ENCODE measurements at places on chromosomes 5 and 9.

- no peak for DNase-seq
Observed at GRCh38 chr9:76419782-76420380, 25.7 kb upstream of the RFK start.

DNA sequence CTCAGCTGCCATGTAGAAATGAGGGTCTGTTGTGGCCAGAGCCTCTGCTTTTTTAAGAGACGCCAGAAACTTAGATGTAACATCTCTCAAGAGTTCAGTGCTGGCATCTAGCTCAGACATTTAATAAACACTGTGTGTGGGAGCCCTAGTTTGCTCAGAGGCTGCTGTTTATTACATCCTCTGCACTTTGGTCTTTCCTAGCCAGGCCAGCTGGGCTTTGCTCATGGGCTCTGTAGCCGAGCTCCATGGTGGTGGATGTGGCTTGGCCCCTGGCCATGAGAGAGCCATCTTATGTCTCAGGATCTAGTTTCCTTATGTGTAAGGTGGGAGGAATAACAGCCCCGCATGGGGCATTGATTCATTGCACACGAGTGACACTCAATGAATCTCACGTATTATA lies 30.0 kb downstream of the ARHGEF37 start:
- no peak for DNase-seq

GRCh38 chr9:20788526-20789451 lies 104.7 kb downstream of the FOCAD start:
- no peak for DNase-seq

GRCh38 chr9:35834260-35835215 lies 5.5 kb downstream of the TMEM8B start:
- no peak for DNase-seq

GRCh38 chr5:76590027-76590426 lies 33.2 kb downstream of the F2RL2 start:
- DNase-seq: no peak

DNA sequence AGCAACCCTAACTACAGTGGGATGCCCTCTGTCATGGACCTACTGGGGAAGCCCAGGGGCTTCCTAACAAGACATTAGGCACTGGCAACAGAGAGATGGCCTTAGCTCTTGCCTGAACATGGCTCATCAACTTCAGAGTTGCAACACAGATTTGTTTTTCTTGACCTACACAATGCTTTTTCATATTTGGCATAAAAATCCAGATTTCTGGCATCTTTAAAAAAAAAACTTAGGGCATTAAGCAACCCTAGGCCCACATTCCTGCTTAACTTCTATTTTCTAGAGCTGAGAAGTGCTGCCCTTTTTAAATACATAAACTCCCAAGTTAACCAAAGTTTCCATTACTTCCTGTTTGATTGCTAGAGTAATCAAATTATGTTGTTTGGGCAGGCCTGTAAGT lies 8.0 kb downstream of the GRIA1 start:
- no peak for DNase-seq

DNA sequence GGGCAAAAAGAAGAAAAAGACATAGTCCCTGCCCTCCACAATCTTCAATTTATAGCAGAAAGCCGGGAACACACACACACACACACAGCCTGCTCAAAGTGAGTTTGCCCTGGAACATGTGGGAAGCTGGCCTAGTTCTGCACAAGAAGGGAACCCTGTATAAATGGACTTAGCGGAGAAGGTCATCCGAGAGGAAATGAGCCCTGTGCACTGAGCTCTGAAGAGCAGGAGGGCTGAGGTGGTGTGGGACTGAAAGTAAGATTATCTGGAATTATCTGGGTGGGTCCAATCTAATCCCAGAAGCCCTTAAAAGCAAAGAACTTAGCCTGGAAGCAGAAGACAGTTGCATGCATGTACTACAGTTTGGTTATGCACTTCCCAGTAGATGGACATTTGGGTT lies 90.0 kb upstream of the CTSV start:
- DNase-seq: no peak

GRCh38 chr9:113986931-113987330 lies 91.2 kb downstream of the AMBP start:
- DNase-seq: no peak

GRCh38 chr5:100646691-100647090 lies 111.5 kb downstream of the FAM174A start:
- no peak for DNase-seq

DNA sequence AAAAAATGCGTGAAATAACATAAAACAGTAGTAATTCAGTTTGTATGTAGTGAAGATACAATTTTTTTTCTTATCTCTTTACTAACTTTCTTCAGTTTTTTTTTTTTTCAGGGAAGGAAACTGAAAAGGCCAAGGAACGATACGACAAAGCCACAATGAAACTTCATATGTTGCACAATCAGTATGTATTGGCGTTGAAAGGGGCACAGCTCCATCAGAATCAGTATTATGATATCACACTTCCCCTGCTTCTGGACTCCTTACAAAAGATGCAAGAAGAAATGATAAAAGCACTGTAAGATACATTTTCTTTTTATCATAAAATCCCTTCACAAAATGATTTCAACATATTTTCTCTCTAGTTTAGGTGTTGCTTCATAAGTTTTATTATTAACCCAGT lies 120.0 kb downstream of the FER start:
- no peak for DNase-seq

- no peak for DNase-seq
Observed at GRCh38 chr9:77449240-77450084, 198.7 kb downstream of the GNA14 start.

- DNase-seq: no peak
Observed at GRCh38 chr5:173671121-173671949, 54.9 kb upstream of the BOD1 start.

DNA sequence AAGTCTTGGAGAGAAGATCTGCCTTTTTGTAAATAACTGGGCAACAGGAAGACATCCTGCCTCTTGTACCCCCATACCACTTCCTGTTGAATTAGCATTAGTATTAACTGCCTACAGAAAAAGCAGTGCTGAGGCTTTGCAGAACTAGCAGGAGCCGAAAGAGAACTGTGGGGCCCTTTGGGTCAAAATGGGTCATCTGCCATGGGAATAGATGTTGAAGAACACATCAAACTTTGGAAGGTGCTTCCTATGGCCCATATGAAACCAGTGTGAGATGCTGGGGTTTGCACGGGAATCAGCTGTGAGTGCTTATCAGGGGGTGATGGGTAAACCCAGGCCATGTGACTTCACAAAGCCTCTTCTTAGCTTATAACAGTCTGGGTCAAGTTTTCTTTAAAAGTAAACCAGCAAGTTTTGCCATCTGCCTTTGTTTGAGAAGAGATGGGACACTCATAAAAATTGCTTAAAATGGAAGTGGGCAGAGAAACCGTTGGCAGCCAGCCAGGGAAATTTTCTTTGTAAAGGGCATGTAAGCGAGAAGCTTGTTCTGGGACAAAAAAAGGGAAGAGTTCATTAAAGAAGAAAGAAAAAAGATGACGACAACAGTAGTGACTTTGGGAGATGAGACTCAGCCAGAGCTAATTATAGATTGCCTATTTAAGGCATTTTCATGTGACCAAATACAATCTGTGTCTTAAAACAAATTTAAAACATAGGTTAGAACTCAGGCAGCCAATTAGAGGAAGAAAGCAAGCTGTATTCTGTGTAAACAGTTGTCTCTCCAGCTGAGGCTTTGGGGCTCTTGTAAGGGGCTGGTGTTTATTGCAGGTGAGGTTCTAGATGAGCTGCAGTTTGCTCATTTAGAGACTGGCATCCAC lies 4.4 kb downstream of the SLC25A25 start:
- DNase-seq: no peak

DNA sequence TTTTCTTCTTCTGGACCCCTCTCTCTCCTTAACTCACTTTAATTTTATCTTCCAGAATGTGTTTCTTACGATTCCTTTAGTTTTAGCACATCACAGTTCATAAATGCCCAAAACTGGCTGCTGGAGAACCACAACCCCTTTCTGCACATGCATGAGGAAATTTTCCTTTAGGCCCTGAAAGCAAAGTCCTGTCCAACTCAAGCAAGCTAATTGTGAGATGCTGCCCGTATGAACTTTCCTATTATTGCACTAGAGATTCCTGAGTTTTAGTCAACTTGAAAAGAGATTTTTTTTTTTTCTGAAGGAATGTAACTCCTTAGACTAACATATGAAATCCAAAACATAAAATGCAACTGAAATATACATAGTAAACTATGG lies 52.1 kb upstream of the DAB2 start:
- DNase-seq: no peak

DNA sequence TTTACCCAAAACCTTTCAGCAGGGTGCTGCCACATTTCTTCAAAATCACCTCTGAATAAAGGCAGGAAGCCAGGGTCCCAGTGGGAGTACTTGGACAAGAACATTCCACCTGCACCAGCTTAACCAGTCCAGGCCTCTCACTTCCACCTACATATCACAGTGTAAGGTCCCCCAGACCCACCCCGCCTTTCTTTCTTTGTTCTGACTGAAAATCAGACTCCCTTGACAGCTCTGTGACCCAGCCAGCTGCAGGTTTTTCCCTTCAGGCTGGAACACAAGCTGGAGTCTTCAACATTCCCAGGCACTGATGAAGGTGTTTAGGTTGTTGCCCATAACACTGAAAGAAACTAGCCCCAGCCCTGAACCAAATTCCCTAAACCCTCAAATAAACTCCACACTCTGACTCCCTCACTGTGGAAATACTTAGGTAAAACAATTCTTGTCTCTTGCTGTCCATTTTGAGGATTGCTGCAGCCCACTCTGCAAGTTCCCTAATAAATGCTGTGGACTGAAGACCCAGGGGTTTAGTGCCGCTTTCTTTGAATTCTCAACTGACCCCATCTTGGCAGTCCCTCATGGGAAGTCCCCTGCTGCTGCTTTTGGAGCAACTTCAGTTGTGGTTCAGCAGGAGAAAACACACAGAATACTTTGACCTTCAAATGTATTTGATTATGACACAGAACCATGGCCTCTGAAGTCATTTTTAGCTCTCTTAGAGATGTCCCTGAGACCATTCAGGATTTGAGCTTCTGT lies 24.8 kb downstream of the P4HA2 start:
- DNase-seq: no peak

DNA sequence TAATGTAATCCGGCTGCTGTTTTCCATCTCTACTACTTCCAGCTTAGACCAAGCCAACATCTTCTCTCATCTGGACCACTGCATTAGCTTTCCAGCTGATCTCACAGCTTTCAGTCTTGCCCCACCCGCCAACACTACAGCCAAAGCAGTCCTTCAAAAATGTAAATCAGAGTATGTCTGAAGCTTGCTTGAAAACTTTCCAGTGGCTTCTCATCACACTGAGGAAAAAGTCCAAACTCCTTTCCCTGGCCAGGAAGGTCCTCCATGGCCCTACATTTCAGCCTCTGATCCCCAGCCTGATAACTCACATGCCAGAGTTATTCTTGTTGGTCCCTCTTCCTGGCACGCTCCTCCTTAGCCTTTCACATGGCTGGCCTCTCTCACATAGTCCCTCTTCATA lies 38.5 kb downstream of the TTC1 start:
- DNase-seq: no peak

DNA sequence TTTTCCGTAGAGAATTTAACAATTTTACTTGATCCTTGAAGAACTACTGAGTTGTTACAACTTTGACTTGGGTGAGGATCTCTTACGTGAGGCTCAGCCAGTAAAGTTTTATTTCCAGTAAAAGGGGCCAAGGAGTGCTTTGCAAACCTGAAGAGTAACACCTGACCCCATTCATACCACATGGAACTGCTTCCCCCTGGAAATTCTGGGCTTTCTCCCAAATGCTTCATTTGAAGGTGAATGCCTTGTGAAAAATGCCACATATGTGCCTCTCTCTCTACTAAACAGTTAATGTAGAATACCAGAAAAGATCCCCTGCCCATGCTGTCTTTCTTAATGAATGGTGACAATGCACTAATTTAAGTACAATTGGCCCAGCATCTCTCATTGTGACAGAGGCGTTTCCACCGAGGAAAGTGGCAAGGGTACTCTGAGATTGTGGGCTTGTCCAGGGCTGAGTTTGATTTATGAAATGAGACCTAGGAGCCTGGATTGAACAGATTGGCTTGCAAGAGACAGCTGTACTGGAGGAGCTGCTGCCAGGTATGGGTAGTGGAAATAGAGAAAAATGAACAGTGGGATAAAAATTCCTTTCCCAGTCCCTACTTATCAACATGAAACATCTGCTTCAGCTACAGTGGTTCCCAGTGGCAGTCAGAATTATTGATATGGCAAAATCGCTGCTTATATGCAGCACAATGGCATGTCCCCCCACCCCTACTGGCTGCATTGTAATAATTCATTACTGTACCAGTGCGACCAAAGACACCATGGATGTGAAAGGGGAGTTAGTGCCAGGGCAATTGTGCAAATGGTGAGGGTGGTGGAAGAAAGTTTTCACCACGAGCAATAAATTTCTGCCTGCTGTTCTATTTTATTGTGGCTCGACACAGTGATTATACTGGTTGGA lies 843.7 kb upstream of the WWC1 start:
- DNase-seq: no peak

- no peak for DNase-seq
Observed at GRCh38 chr5:24401773-24402172, 243.0 kb downstream of the CDH10 start.

GRCh38 chr5:40869384-40869783 lies 28.2 kb downstream of the CARD6 start:
- DNase-seq: no peak

DNA sequence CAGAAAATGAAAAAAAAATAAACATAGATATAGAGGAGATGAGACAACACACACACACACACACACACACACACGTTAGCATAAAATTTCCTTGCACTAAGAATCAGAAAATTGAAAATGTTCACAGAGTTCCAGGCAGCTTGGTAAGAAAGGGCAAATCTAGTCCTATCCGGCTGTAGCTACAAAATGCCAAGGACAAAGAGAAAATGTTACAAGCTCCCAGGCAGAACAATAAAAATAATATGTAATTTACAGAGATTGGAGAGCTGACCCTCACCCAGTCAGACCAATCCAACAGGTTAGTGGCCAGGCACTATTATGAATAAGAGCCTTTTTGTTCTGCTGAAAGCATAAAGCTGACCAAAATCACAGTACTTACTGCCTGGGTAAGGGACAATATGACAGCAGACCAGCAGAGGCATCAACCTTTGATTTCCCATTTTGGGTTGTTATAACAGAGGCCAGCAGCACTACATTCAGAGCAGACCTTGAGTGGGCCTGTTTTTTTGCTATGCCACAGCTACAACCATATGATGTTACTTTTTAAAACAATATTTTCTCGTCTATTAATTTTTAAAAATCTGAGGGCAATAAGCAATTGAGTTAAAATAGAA lies 892.6 kb downstream of the TAF11L14 start:
- no peak for DNase-seq

GRCh38 chr5:116810951-116811350 lies 236.3 kb upstream of the SEMA6A start:
- DNase-seq: no peak

GRCh38 chr9:69940674-69941073 lies 103.0 kb upstream of the MAMDC2 start:
- DNase-seq: no peak

GRCh38 chr5:76598531-76598930 lies 24.7 kb downstream of the F2RL2 start:
- DNase-seq: no peak

- no peak for DNase-seq
Observed at GRCh38 chr9:10773136-10773535, 160.3 kb upstream of the PTPRD start.
